Stimulated activated CD4-positive, alpha-beta T cell treated with anti-CD3 and anti-CD28 coated beads, Interleukin-2, amount 100 ng/mL, for 24 hours (primary cell): ENCODE measurements at places on chromosomes 12 and 14.

GRCh38 chr14:104752423-104752734, 568 bp upstream of the SIVA1 start:
- DNase-seq, result no peak

DNA sequence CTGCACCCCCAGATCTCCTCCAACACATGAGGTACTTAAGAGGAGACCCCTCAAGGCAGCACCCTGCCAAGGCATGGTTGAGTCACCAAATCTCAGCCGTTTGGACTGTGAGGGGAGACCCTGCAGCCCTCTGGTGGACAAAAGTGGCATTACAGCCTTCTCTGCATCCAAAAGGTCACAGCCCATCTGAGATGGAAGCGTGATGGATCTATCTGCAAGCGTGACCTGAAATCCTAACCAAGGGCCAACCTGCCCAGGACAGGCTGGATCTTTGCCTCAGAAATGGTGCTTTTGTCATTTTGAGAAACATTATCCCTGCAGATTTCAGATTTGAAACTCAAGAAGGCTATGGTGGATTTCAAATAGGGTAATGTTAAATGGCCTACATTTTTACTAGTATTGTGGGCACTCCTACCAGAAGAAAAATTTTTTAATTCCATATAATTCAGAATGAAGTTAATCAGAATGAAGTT, 23.7 kb upstream of the DHRS4 start:
- DNase-seq, result peak; percentile 88

DNA sequence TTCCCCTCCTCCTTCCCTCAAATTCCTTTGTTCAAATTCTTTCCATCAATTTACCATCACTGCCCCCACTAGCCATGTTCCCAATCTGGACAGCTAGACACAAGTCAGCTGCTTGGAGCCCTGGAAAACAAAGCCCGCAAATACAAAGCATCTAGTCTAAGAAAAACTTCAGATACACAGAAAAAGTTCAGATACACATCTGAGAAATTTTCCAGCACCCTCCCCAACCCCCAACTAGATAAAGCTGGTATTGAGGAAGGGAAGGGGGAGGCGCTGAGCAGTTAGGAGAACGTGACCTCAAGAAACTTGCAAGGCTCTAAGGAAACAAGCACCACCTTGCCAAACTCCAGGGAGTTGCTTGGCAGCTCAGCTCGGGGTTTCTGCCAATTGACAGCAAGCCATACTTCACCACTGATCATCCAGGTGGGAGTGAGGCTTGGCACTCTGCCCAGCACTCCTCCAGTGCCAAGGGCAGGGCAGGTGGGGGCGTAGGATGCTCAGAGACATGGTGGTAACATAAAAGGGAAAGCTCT, 5.1 kb upstream of the CNIH1 start:
- DNase-seq, result no peak

- DNase-seq, result peak; percentile 98
Measured at GRCh38 chr14:49585803-49586672, at the start of gene RPS29. RPS29 (minus strand) TSS chr14:49586380; CDS start chr14:49586346, 34 bp downstream.

DNA sequence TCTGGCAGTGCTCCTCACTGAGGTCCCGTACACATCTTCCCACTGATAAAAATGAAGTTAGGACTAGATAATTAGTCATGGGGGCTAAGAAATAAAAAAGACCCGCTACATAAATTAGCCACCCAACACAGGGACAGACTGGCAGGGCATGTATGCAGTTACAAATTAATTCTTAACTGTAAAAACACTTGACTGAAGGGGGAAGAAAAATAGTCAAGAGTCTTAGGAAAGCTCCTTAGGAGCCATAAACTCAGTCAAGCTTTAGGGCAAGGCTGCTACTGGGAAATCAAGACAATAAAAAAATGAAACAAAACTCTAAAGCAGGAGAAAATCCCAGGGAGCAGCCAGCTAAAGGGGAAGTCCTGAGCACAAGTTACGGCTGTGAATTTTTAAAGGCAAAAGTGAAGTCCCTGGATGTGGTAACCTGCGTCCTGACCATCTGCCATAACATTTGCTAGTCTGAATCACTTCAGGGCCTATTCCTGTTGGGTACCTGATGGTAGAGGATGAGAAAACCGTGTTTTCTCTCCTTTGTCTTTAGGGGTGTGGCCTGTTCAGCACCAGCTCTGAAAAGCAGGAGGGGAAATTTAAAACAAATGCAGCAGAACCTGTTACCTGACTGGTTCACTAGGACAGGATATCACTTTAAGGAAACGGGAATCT, 7.5 kb upstream of the NPFF start:
- no peak for DNase-seq
